T-helper 17 cell (primary cell): ENCODE measurements at places on chromosomes 11 and 22.

DNA sequence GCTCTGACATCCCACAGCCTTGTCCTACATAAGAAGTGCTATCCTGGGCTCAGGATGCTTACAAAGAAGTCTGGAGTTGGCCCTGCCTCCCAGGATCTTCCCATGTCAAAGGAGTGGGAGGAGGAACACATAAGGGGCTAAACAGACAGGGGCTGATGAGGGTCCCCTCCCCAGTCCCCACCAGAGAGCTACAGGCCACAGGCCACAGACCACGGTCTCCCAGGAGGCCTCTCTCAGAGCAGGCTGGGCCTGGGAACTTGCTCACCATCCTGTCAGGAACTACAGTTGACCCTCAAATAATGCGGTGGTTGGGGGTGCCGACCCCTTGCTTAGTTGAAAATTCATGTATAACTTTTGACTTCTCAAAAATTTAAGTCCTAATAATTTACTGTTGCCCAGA lies 315.5 kb downstream of the NTM start:
- no peak for DNase-seq

DNA sequence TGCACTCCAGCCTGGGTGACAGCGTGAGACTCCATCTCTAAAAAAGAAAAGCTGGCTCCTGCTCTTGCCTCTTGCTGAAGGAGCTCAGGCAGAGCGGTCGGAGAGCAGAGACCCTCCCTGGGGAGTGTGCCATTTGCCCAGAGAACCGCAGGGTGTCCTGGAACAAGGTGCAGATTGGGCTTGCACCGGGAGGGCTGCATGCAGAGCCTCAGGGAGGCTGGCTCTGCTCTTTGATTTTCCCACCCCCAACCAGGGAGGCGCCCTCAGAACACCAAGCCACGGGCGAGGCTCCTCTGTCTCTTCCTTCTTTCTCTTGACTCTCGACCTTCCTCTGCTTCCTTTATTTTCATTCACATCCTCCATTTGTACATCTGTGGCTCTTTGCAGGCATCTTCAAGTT lies 889.1 kb downstream of the OPCML start:
- no peak for DNase-seq

DNA sequence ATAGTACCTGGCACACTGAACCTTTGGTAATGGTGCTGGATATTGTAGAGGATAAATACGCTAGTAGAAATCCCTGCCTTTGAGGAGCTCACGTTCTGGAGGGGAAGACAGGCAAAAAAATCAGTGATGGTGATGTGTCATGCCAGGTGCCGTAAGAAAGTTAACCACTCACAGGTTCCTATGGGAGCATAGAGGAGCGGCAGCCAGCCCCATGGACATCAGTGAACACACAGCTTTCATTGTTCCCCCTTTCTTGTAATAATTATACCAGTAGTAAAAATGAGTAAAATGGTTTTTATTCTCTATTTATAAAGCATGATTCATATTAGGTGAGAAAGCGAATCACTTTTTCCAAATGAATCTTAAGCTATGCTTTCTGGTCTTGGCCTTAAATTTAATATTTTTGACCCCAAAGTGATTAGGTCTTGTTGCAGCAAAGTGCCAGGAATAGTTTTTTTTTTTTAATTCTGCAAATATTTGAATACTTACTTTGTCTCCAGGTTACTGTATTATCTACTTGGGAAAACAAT lies 57.9 kb downstream of the UVRAG start:
- DNase-seq = no peak

DNA sequence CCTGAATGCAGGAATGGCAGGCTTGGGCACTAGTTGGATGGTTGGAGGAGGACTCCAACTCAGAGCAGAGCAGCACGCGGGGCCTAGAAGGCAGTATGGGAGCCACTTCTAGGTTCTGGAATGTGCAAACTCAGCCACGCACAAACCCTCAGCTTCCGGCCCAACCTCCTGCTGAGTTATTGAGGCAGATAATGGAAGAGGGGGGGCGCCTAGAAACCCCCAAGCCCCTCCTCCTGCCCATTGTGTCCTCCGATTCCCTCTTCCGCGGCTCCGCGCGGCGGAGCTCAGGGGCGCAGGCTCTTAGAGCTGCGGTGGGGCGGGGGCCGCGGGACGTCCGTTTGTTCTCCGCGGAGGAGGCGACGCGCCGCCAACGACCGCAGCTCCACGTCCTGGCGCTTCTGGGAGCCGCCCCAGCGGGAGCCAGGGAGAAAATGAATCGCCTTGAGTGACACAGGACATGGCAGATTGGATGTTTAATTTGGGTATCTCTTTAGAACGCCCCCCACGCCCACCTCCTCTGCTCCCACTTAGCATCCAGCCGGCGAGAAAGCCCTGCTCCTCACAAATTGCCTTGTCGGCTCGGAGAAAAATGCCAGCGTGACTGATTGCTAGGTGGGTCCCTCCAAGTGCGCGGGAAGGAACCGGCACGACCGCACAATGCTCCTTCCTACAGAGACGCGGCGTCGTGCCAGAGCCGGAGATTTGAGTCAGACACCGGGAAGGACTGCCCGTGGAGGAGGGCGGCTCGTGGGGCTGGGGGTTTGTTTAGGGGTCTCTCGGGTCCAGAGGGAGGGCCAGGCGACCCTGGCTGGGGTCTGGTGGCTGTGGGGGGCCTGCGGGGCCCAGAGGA lies 144.6 kb downstream of the NECTIN1 start:
- DNase-seq = no peak

DNA sequence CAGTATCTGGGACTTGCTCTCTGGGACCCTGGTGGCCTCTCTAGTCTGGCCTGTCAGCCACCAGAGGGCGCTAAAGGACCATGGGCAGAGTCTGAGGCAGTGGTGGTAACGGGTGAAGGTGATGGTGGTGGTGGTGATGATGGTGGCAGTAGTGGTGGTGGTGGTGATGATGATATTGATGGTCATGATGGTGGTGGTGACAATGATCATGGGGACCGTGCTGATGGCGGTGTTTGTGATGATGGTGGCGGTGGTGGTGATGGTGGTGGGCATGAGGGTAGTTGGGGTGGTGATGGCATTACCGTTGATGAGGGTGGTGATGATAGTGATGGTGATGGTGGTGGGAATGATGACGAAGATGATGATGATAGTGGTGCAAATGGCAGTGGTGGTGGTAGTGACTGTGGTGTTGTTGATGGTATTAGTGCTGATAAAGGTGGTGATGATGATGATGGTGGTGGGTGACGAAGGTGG lies 16.0 kb downstream of the TRPM5 start:
- DNase-seq = peak; percentile 79

- DNase-seq = no peak
These were observed 2.0 kb downstream of the CFL1 start for GRCh38 chr11:65855927-65856363.

GRCh38 chr22:41488596-41489385 lies 19.9 kb downstream of the ACO2 start:
- DNase-seq = no peak

DNA sequence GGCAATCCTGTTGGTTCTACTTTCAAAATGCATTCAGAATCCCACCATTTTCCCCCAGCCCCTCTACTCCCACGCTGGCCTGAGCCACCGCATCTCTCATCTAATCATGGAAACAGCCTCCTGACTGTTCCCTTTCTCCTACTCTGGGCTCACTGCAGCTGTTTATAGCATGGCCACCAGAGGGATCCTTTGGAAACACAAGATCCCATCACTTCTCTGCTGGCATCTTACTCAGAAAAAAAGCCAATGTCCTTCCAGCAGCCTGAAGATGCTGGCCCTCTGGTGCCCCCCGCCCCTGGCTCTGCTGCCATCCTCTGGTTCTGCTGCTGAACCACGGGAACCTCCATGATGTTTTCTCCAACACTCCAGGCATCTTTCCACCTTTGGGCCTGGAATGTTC lies 11.1 kb downstream of the MS4A8 start:
- DNase-seq = no peak

GRCh38 chr11:132910011-132910760 lies 622.1 kb downstream of the OPCML start:
- DNase-seq = no peak

- DNase-seq = no peak
These were observed 28.4 kb downstream of the KIAA0930 start for GRCh38 chr22:45212306-45212709.

- DNase-seq = no peak
These were observed 115.9 kb upstream of the GRK3 start for GRCh38 chr22:25448435-25449051.

GRCh38 chr22:43401661-43402060 lies 10.2 kb upstream of the MPPED1 start:
- DNase-seq = no peak

DNA sequence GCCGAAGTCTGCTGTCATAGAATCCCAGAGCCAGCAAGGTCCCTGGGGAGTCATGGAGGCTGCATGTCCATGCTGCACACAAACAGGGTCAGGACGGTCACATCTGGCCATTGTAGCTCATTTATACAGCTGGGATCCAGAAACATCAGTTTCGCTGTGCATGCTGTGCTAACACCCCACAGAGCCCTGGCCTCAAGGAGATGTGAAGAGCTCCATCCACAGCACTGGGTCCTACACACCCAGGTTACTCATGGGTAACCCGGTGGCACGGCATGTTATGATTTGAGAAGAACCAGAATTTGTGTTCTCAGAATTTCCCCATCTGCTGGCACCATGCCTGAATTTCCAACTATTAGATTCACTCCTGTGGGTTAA lies 146.3 kb upstream of the ARHGAP20 start:
- no peak for DNase-seq

DNA sequence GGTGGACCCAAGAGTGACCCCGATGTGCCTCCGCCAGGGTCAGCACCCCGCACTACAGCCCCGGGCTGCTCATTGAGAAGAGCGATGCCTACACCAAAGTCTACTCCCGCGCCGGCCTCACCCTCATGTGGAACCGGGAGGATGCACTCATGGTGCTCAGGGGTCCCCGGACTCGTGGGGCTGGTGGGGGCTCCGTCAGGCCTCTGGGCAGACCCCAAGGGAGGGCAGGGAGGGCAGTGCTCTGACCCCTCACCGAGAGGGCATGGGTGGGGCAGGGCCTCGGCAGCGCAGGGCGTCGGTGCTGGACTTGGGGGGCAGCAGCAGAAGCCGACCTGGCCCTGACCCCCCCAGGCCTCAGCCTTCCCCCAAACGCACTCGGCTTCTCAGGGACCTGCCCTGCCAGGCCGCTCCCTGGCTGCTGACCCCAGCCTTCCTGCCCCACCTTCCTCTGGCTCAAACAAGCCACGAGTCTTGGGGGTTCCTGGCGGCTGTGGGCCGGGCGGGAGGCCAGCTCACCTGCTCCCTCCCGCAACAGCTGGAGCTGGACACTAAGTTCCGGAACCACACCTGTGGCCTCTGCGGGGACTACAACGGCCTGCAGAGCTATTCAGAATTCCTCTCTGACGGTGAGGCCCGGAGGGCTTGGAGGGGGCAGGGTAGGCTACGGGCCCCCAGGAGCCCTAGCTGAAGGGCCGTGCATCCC lies 2.9 kb downstream of the MUC2 start:
- peak; percentile 3 for DNase-seq

DNA sequence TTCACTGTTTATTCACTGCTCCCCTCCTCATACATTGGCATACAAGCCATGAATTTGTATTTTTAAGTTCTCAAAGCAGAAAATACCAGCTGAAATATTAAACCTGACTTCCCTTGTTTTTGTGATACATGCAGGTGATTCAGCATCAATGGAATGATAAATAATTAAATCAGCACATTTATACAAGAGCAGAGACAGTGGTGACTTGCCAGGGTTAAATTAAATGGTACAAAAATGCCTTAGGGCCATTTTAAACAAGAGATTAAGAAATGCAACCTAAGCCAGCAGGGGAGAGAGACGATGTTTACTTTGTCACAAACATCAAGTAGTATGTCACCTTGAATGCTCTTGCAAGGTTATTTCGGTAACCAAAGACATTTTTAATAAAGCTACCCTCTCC lies 95.9 kb upstream of the DDI1 start:
- DNase-seq = no peak

GRCh38 chr22:46613606-46614021 lies 6.6 kb upstream of the GRAMD4 start:
- DNase-seq = no peak

GRCh38 chr11:96234866-96235441 lies 108.0 kb downstream of the MAML2 start:
- no peak for DNase-seq

DNA sequence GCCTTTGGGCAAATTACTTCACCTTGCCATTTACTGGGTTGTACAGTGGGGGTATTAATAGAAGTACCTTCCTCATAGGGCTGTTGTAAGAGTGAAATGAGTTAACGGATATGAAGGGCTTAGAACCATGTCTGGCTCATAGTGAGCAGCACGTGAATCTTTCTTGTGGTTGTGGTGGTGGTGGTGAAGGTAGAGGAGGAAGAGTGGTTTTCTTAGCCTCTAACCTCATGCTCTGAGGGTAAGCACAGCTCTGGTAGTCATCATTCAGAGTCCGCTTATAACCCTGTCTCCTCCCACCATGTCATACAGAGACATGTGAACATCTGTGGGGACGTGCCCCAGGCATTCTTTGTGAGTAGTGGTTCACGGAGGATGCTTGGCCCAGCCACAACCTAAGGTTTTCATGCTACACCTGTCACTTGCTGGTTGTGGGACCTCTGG lies 43.6 kb downstream of the TEAD1 start:
- no peak for DNase-seq

- no peak for DNase-seq
These were observed 68.0 kb downstream of the ZBTB44 start for GRCh38 chr11:130246738-130247137.

GRCh38 chr11:44031549-44031948 lies 16.2 kb upstream of the ACCSL start:
- DNase-seq = no peak

DNA sequence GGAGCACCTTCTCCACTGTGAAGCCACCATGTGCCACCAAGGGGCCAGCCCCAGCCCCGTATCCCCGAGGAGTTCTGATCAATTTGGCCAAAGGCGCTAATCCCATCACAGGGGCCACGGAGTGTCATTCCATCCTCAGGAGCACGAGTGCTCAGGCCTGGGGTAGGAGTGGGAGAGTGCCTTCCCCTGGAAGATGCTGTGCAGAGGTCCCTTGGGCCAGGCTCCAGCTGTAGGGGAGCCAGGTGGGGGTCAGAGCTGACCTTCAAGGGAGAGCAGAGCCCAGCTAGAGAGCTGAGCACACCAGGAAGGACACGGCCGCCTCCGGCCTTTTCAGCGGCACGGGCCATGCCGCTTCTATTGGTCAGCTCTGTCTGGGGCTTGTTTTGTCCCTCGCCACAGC lies 1459.9 kb downstream of the BRD1 start:
- no peak for DNase-seq

GRCh38 chr11:3010004-3010403 lies 17.9 kb upstream of the NAP1L4 start:
- DNase-seq = no peak

GRCh38 chr11:92886243-92886905 lies 83.1 kb upstream of the MTNR1B start:
- DNase-seq = no peak

DNA sequence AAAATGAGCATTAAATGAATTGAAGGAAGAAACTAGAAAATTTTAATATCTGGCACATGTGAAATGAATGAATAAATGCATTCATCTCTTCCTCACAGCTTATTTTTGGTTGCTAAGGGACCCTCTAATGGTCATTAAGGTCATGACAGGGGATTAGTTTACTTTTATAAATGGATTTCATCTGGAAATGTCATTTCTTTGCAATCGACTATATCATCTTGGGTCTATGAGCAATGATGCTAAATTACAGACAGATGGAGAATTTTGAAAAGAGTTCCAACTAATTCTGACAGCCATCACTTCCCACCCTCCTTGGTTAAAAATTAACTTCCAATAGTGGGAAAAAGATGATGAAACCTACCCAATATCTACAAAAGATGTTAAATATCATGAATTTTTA lies 98.0 kb downstream of the KIF18A start:
- no peak for DNase-seq

GRCh38 chr11:70610566-70611565 lies 212.5 kb downstream of the CTTN start:
- DNase-seq = no peak

- no peak for DNase-seq
These were observed 137.8 kb downstream of the DBX1 start for GRCh38 chr11:20022363-20023081.
